ENCODE measurements at places on chromosomes 11 and 22.

- DNase-seq, result no peak
Measured at GRCh38 chr11:44611687-44612434, 46.4 kb downstream of the CD82 start.

- peak; percentile 35 for DNase-seq
Measured at GRCh38 chr22:37639070-37639760, at the start of gene SH3BP1. Gene SH3BP1 (plus strand): TSS chr22:37639669. CDS start chr22:37639788, 119 bp downstream.

DNA sequence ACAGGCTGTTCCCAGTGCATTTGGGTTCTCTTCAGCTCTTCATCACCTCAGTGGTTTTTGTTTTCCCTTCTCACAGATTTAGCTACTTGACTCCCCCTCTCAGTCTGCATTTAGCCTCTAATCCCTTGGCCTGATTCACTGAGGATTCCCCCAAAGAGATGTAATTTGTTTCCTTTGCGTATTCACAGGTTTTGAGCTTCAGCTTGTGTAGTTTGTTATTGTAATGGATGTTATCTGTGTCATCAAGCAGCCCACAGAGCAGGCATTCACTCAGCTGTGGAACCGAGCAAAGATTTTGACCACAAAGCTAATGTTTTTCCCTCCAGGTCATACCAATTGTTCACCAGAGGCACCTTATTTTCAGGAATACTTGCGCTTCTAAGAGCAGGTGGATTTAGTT is 6.4 kb upstream of the ME3 start:
- peak; percentile 66 for DNase-seq

GRCh38 chr11:43410394-43410793 is 51.7 kb downstream of the TTC17 start:
- no peak for DNase-seq

DNA sequence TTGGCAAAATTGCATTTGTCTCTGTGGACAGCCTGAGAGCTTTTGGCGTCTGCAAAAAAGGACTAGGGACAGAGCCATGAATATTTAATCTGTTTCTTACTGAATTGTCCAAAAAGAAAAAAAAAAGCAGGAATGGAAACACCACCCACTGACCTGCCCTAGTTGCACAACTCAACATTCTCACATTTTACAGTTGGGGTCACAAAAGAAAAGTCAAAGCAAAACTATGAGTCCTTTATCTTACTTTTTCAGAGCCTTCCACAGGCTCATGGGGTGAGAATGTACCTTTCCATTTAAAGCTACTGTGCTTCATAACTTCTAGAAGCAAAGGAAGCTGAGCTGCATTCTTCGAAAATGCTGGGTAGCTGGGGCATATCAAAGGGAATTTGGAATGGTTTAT is 225.7 kb downstream of the FAM76B start:
- DNase-seq, result peak; percentile 42

DNA sequence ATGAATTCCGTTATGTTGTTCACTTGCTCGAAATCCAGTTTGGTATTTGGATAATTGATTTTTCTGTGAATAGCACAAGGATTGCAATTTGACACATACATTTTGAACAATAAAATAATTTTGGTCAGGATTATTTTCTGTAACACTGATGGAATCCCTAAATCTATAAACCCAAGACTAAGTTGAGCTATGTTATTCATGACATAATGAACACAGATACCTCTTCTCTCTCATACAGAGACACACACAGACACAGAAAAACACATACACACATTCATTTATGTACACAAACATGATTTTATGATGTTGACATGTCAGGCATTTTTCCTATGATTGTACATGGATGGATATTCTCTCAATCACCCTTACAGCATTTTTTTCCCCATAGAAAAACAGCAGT is at the start of gene OR4C5:
TSS of gene OR4C5 (minus strand) at position 101 of the 400 bp plus-strand sequence. CDS start at position 101, 0 bp downstream.
- no peak for DNase-seq
